ENCODE measurements at places on chromosomes 12 and 14.

GRCh38 chr12:100169345-100169744 is 26.7 kb upstream of the BLTP3B start:
- no peak for DNase-seq

DNA sequence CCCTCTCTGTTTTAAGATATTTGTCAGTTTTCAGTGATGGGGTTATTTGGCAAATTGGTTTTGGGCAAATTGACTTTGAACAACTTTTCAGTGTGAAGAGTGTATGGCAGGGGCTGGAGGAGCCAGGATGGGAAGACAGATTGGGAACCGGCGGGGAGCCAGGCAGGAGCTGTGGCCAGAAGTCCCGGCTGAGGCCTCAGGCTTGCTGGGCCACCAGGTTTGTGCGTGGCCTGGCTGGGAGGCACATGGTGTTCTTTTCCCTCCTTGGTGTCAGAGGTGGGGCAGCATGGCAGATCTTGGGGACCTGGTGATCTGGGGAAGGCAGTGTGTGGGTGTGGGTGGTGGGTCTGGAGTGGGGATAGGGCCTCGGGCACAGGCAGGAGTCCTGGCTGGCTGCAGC is 61.1 kb downstream of the SLC25A47 start:
- DNase-seq, result no peak

DNA sequence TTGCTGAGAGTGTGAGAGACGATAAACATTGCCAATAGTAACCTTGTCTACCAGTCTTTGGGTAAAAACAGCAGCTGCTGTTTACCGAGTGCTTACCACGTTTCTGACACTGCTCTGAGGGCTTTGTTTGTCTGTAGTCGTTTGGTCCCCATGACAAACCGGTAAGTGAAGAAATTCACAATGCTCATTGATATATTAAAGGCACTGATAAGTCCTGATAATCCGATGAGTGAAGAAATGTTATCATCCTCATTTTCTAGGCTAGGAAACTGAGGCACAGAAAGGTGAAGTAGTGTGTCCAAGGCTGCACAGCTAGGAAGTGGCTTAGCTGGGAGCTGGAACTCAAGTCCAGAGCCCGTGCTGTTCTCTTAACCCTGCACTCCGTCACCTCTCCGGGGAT is 138.6 kb downstream of the SCARB1 start:
- DNase-seq, result no peak

DNA sequence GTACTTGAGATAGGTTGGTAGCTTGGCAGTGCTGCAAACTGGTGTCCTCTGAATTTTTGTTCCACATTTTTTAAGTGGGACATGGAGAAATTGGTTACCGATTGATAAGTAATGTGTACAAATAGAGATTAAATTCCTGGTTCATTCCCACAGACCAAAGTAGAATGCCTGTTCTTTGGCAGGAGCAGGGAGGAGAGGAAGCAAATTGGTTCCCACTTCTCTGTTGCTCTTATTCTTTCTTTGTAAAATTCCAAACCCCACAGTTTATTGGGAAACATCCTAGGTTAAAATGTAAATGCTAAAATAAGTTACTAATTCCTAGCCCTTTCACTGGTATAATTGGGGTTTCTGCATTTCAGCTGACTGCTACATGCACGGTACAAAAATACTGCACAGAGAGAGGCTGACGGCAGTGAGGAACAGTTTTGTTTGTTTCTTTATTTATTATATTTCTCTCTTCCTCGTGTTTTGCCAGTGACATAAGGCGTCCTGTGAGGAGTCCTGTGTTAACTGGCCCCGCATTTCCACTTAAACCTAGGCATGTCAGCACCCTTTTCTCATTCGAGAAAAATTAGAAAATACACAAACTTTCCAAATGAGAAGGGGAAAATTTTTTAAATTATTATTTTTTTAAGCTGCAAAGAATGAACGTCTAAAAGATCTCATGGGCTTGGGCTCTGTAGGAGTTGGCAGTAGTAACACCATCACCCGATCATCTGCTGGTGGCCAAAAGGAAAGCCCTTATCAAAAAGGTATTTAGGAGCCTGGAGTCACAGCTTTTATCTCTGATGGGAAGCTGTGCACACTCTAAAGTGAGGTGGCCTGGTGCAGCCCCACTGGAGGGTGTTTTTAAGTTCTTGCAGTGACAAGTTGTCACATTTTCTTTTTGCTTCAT is 25.4 kb upstream of the BCL7A start:
- no peak for DNase-seq

DNA sequence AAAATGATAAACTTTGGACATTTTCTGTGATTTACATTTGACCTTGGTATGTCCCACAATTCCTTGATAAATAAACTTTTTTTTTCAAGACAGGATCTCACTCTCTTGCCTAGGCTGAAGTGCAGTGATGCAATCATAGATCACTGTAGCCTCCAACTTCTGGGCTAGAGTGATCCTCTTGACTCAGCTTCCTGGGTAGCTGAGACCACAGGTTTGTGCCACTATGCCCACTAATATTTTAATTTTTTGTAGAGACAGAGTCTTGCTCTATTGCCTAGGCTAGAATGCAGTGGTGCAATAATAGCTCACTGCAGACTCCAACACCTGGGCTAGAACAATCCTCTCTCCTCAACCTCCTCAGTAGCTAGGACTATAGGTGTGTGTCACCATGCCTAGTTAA is 79.1 kb upstream of the PTGDR start:
- no peak for DNase-seq

DNA sequence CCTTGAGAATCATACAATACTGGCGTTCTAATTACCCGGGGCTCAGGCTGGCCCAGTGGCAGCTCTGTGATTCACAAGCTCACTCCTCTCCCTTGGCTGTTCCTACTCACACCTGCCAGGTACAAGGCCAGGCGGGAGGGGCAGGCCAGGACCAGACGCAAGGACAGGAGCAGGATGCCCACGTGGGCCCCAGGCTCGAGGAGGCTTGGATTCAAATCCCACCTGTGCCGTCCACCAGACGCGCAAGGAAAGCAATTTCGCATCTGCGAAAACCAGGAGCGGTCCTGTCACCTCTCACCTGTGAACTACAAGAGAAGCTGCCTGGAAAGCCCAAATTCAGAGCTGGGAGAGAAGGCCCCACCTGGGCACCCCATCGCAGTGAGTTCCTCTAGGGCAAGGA is 50.6 kb downstream of the BCL11B start:
- DNase-seq, result no peak

GRCh38 chr12:124954771-124955170 is 34.2 kb downstream of the DHX37 start:
- DNase-seq, result no peak

DNA sequence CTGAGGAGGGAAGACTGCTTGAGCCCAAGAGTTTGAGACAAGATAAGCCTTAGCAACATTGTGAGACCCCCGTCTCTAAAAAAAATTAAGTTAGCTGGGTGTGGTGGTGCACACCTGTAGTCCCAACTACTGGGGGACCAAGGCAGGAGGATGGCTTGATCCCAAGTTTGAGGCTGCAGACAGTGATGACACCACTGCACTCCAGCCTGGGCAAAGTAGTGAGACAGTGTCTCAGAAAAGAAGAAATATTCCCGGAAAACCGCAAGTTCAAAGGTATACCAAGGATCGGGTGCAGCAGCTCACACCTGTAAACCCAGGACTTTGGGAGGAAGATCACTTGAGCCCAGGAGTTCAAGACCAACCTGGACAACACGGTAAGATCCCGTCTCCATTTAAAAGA is 5.8 kb downstream of the PTGES3 start:
- DNase-seq, result no peak

- no peak for DNase-seq
These were observed 16.2 kb downstream of the PLEKHD1 start for GRCh38 chr14:69500736-69501135.

GRCh38 chr14:65100922-65101541 is 1.3 kb downstream of the MAX start:
- DNase-seq, result peak; percentile 20

GRCh38 chr12:72792889-72793288 is 520.7 kb downstream of the TRHDE start:
- DNase-seq, result no peak

DNA sequence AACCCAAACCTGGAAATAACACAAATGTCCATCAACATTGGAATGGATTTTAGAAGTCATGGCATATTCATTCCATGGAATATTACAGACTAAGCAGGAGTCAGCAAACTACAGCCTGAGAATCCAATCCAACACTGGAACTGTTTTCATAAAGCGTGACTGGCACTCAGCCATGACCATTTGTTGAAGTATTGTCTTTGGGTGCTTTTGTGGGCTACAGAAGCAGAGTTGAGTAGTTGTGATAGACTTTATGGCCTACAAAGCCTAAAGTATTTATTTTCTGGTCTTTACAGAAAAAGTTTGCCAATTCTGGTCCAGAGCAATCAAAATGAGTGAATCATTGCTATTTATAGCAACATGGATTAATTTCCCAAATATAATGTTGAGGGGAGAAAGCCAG is 34.5 kb upstream of the FRS2 start:
- no peak for DNase-seq

DNA sequence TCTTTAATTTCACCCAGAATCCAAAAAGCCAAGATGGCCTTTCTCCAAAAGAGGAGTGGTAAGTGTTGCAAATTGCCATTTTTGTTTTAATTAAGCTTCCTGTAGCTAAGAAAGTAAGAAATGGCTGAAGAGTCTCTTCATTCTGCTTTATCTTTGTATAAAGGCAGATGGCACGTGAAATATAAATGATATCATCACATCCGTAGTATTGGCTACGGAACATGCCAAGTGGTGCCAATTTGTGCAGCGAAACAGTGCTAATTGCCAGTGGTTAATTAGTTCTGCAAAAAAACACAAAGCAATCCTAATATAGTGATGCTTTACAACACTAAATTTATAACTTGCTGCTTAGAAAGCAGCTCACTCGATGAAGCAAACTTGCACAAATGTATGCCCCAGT is 29.4 kb downstream of the PLEKHG7 start:
- no peak for DNase-seq

- peak; percentile 64 for DNase-seq
These were observed 16.7 kb downstream of the OR9K2 start for GRCh38 chr12:55142669-55143565.

- no peak for DNase-seq
These were observed 53.5 kb upstream of the RAP1B start for GRCh38 chr12:68557011-68557730.

GRCh38 chr14:103316721-103317121 is 17.3 kb upstream of the EIF5 start:
- DNase-seq, result no peak

GRCh38 chr12:114684098-114684869 is at the start of gene TBX3:
TBX3 (minus strand) TSS chr12:114684175; CDS start chr12:114683200, 975 bp downstream.
- peak; percentile 63 for DNase-seq

DNA sequence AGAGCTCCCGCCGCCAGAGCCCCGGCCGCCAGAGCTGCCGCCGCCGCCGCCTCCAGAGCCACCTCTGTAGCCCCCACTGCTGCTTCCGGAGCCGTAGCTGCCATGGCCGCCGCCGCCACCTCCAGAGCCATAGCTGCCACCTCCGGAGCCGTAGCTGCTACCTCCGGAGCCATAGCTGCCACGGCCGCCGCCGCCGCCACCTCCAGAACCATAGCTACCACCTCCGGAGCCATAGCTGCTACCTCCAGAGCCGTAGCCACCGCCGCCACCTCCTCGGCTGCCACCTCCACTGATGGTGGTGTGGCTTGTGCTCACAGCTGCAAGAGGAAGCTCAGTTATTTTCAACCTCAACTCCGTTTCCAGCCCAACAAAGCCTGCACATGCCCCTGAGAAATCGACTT is 4.9 kb downstream of the KRT1 start:
- DNase-seq, result no peak

DNA sequence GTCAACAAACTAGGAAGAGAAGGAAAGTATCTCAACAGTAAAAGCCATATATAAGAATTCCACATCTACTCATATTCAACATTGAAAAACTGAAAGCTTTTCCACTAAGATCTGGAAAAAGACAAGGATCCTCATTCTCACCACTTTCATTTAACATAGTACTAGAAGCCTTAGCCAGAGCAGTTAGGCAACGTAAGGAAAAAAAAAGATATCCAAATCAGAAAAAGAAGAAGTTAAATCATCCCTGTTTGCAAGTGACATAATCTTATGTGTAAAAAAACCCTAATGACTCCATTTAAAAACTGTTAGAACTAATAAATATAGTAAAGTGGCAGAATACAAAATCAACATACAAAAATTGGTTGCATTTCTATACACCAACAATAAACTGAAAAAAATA is 426.2 kb downstream of the BCAT1 start:
- DNase-seq, result peak; percentile 61

GRCh38 chr14:33660248-33660647 is 290.6 kb downstream of the EGLN3 start:
- no peak for DNase-seq

- DNase-seq, result peak; percentile 59
These were observed 788 bp downstream of the DDHD1 start for GRCh38 chr14:53152184-53152886.

DNA sequence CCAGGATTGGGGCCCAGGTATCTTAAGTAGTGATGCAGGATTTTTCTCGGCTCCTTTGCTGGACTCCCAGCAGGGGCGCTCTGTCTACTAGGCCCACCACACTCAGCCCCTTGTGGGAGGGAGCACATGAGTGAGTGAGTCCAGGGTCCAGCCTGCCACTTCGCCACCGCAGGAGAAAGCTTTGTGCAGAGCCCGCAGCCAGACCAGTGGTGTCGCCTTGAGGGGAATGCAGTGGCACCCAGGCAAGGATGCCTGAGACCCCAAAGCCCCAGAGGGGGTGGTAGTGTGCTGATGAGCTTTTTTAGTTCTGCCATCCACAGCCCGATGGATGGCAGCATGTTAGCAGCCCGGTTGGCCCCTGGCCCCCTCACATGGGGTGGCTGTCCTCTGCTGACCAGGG is 5.4 kb upstream of the MRPS35 start:
- no peak for DNase-seq

- DNase-seq, result no peak
These were observed 11.0 kb upstream of the TBPL2 start for GRCh38 chr14:55451398-55451797.

GRCh38 chr14:90487031-90487430 is 90.2 kb downstream of the CALM1 start:
- DNase-seq, result no peak

DNA sequence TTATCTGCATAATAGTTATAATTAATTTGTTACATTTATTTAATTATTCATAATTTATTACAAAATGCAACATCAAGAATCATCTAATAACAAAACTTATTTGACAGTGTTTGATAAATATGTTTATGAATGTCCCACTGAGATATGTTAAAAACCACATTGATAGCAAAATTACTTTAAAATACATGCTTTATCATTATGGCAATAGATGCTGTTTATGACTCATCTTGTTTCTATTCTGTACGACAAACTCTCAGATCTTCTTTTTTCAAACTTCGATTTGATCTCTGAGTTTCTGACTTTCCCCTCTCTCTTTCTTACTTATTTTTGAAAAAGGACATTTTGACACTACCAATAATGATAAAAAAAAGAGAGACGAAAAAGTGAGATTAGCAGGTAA is 56.8 kb upstream of the LRRK2 start:
- DNase-seq, result no peak

- DNase-seq, result no peak
These were observed 19.4 kb downstream of the FCF1 start for GRCh38 chr14:74732387-74732786.

DNA sequence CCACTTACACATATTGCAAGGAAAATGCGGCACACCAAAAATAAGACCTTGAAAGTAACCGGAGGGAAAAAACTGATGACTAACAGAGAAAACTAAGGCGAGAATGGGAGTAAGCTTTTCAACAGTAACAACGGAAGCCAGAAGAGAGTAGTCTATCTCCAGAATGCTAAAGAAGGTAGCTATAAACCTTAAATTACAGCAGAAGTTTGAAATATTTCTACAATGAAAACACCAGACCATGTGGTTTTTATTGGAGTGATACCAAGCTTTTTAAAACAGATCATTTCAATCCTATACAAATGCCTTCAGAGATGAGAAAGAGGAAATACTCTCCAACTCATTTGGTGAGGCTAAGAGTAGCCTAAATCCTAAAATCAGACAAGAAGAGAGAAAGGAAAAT is 209.5 kb downstream of the ANO6 start:
- DNase-seq, result no peak

Data from suppressor macrophage treated with lipopolysaccharide for 4 hours (primary cell).